Activated CD4-positive, alpha-beta T cell treated with anti-CD3 and anti-CD28 coated beads, Interleukin-2, amount 50 U/mL, for 1 hour (primary cell): ENCODE measurements at places on chromosomes 12 and 14.

DNA sequence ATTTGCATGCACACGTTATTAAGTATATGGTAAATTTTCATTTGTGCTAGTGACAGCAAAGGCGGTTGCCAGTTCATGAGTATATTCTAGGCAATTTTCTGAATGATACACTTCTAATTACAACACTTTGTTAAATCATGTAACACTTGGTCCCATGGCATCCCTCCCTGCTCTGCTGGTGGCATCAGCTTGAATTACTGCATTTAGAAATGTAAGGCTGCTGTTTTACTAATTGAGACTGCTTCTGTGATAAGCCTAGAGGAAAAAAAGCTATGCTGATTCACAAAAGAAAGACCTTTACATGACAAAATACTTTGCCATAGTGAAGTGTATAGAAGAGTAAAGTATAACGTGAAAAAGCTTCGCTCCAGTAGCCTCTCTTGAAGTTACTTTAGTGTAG lies 636.1 kb downstream of the KCNH5 start:
- DNase-seq: no peak

- DNase-seq: no peak
These were observed 594 bp upstream of the CLEC14A start for GRCh38 chr14:38256533-38256840.

- DNase-seq: no peak
These were observed 3.7 kb downstream of the PSMB11 start for GRCh38 chr14:23045419-23046357.

- no peak for DNase-seq
These were observed 15.8 kb upstream of the ANKRD9 start for GRCh38 chr14:102525219-102525928.

- no peak for DNase-seq
These were observed 1244.4 kb upstream of the SEL1L start for GRCh38 chr14:82778008-82778590.

GRCh38 chr14:22010545-22011252 lies 337.1 kb upstream of the OR4E1 start:
- DNase-seq: no peak
